Stimulated activated CD4-positive, alpha-beta T cell treated with anti-CD3 and anti-CD28 coated beads, Interleukin-4, amount 100 ng/mL, for 4 hours (primary cell): ENCODE measurements at places on chromosomes 11 and 22.

DNA sequence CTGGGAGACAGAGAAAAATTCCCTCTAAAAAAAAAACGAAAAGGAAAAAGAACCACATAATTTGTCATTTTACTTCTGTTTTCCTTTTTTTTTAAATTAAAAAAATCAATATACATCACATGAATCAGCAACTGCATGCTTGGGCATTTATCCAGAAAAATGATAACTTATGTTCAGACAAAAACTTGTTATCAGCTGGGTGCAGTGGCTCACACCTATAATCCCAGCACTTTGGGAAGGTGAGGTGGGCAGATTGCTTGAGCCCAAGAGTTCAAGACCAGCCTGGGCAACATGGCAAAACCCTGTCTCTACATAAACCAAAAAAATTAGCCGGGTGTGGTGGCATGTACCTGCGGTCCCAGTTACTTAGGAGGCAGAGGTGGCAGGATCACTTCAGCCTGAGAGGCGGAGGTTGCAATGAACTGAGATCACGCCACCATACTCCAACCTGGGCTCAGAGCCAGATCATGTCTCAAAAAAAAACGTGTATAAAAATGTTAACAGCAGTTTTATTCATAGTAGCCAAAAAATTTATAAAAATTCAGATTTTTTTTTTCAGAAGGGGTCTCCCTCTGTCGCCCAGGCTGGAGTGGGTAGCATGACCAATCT, 28.5 kb downstream of the AMBRA1 start:
- DNase-seq = no peak

- no peak for DNase-seq
Measured at GRCh38 chr11:71304045-71304444, 51.7 kb upstream of the SHANK2 start.

GRCh38 chr11:123233280-123233974, 38.4 kb upstream of the CLMP start:
- no peak for DNase-seq

- DNase-seq = no peak
Measured at GRCh38 chr11:71542879-71543777, 5.1 kb upstream of the KRTAP5-9 start.

DNA sequence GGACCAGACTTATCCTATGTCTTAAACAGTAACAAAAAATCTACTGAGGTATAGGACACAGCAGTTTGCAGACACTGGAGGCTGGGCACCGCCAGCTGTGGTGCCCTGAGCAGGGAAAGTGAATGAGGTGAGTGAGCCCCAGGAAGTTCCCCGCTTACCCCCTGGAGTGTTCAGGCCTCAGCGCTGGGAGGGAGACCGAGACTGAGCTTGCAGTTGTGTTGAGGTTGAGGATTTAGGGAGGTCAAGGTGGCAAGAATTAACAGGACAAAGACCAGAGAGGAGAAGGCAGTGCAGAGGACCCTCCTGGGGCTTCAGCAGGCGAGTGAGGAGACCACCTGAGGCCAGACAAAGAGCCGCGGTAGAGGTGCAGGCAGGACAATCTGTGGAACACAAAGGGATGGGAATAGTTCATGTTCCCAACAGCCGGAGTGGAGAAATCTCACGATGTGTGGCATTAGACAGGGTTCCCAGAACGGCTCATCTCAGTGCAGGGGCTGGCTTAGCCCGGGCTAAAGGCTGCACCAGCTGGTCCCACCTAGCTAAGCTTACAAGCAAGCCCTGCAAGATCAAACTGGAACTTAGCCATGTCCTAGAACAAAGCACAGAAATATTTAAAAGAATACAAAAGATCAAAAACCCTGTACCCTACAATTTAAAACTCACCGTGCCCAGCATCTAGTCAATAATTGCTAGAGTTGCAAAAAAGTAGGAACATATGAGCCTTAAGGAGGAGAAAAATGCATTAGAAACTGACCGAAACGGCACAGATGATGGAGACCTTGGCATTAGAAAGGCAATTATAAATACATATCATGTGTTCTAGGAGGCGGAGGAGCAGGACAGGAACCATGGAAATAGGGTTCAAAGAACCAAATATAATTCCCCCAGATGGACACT, 47.4 kb upstream of the PITPNB start:
- DNase-seq = no peak

DNA sequence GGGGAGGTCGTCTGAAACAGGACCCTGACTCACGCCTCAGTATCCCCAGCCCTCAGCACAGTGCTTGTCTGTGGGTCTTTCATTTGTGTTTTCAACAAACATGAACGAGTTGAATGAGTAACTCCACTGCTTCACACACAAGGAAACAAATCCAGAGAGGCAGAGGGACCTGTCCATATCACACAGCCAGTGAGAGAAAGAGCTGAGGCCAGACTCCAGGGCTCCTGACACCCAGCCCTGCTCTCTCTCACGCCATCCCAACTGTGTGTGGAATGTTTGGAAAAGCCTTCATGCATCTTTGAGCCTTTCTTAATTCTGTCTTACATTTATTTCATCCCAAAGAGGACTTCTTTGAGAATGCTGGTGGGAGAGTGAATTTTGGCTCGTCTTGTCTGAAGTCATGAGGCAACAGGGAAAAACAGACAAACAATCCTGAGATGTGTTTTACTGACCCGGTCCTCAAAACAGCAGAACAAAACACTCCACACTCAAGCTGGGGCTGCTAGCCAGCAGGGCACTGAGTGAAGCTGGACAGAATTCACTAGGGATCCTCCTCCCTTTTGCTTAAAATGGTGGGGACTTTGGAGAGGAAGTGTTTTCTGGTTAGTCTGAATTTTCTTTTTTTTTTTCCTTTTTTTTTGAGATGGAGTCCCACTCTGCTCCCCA, 19.7 kb upstream of the ALG8 start:
- DNase-seq = no peak

GRCh38 chr11:69209421-69210309, 53.9 kb downstream of the SMIM38 start:
- DNase-seq = no peak

- DNase-seq = no peak
Measured at GRCh38 chr11:504053-504993, 2.7 kb downstream of the RNH1 start.

DNA sequence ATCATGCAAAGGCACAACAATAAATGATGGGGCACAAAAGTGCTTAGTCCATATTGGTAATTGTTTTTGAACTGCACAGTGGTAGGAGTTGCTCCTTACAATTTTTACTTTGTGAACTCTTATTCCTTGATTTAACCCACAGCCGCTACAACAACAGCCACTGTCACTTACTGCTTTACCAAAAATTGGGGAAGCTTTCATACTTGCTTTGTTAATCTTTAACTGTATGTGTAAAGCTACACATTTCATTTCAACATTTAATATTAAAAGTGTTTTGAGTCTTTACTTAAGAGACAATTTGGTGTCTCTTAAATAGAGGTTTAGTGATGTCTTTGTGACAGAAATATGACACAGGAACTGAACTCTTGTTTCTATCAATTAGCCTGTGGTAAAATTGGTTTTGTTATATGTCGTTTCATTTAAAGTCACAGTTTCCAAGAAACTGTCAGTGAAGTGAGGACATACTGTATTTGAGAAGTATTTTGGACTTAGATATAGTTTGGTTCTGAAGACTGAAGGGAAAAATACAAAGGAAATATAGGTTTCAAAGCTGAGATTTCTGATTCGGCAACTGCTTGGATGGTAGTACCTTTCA, 6.5 kb upstream of the IL18BP start:
- no peak for DNase-seq

DNA sequence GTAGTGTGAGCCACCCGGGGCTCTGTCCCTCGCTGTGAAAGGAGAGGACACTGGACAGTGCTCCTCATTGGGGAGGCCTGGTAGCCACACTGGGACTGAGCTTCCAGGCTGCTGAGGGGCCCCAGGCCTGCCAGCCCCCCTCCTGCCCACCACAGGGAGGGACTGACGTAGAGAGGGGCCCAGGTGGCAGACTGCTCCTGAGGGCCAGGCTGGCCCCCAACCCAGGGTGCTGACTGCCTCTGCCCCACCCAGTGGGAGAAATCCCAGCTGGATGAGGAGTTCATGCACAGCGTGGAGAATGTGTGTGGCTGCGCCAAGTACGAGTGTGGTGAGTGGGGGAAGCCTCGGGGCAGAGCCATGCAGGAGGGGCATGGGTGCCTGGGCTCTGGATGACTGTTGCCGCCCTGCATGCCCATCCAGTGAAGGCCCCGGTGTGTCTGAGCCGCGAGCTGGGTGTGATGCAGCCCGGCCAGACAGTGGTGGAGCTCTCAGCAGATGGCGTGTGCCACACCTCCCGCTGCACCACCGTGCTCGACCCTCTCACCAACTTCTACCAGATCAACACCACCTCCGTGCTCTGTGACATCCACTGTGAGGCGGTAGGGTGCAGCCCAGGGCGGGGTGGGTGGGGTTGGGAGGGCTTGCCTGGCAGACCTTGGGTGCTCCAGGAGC, 78.7 kb upstream of the MYOD1 start:
- DNase-seq = no peak

DNA sequence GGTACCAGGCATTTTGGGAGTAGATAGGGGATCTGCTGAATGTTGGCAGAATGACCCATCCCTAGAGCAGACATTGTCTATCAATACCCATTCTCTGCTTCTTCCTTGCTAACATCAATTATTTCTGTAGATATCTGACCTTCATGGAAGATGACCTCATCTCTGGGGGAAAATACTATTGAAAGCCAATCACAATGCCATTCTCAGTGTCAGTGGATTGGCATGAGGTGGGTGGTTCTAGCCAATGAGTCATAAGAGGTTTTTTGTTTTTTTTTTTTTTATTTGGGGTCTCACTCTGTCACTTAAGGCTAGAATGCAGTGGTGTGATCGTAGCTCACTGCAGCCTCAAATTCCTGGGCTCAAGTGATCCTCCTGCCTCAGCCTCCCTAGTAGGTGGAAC, 42.5 kb downstream of the SNX19 start:
- no peak for DNase-seq

GRCh38 chr11:75891947-75892739, 77.1 kb downstream of the UVRAG start:
- DNase-seq = no peak

GRCh38 chr11:38315151-38315550, 1717.1 kb upstream of the RAG2 start:
- no peak for DNase-seq

GRCh38 chr11:69310351-69310750, 16.4 kb downstream of the MYEOV start:
- no peak for DNase-seq

- no peak for DNase-seq
Measured at GRCh38 chr11:70477609-70478008, 79.3 kb downstream of the CTTN start.

GRCh38 chr11:73988227-73988626, 5.6 kb upstream of the UCP2 start:
- DNase-seq = no peak

- no peak for DNase-seq
Measured at GRCh38 chr11:85257837-85258236, 369.3 kb downstream of the DLG2 start.

GRCh38 chr22:44645083-44645482, 56.9 kb upstream of the PRR5 start:
- no peak for DNase-seq

DNA sequence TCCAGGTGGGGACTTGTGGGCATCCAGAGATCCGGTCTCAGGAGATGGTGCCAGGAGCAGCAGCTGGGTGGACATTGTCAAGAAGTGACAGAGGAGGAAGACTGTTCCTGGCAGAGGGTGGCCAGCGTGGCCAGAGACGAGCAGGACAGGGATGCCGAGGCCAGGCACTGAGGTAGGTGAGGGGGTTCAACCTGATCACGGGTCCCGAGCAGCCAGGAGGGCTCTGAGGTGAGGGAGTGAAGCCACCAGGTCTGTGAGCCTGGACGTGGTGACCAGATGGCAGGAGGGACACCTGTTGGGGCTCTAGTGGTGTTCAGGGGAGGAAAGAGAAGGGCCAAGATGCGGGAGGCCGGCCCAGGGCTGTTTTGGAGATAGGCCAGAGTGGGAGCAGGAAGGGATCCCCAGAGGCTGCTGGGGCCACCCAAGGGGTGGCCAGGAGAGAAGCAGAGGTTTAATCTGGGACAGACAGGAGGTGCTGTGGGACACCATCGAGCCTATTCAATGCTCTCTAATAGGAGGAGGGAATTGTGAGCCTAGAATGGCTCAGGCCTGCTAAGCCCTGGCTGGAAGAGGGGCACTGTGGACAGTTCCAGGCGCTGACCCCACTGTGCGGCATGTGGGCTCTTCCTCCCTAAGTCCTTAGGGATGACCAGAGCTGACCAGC, 6.3 kb downstream of the PPM1F start:
- no peak for DNase-seq

GRCh38 chr11:75631086-75631730, 37.6 kb downstream of the MAP6 start:
- no peak for DNase-seq

DNA sequence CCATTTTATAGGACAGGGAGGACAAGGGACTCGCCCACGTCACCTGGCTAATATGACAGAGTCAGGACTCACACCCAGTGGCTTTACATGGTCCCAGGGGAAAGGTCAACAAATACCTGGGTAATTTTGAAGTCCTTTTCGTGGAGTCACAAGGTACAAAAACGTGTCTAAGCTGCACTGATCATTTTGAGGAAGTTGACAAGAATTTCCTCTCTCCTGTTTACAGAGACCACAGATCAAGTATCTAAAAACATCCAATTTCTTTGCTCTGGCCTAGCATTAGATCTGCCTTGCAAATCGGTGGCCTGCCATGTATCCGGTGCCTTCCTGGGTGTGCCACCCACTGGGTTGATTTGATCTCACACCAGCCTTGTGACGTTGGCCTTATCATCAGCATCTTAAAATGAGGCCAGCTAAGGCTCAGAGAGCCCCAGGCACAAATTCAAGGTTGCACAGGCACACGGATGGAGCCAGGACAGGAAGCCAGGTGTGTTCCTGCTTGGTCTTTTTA, 17.6 kb downstream of the GDPD5 start:
- DNase-seq = no peak

DNA sequence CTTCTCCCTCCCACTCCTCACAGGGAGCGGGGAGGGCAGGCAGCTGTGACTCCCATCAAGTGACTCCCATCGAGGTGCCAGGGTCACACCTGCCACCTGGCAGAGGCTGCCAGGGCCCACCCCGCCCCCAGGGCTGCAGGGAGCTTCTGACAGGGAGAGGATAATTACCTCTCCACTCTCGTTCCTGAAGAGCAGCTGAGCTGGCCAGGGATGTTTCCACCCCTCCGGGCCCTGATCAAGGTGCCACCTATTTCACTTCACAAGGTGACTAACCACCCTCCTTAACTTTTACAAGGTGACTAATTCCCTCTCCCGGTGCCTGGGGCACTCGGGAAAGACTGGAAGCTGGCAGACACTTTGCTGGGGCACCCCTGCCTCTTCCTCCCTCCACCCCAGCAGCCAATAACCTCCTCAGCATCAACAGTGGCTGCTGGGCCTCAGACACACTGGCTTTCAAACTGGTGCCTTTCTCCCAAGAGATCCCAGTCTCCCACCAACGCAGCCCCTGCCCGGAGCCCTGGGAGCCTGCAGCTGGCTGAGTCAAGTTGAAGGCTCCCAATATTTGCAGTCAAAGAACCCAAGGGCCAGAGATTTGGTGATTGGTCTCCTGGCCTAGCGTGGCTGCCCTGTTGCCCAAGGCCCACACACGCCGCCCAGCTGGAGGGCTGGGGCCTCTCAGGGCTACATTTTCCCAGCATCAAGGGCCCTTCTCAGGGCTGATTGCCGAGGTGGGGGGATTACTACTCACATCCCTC, 22.0 kb upstream of the MYRF start:
- no peak for DNase-seq

GRCh38 chr11:112247201-112247600, 13.5 kb downstream of the PLET1 start:
- no peak for DNase-seq
